ENCODE measurements at places on chromosomes 12 and 14.
A peak's percentile ranks its signal among the peaks of the same experiment; 100 is the strongest.

GRCh38 chr14:34237081-34237480, 225.0 kb downstream of the SPTSSA start:
- DNase-seq: no peak

DNA sequence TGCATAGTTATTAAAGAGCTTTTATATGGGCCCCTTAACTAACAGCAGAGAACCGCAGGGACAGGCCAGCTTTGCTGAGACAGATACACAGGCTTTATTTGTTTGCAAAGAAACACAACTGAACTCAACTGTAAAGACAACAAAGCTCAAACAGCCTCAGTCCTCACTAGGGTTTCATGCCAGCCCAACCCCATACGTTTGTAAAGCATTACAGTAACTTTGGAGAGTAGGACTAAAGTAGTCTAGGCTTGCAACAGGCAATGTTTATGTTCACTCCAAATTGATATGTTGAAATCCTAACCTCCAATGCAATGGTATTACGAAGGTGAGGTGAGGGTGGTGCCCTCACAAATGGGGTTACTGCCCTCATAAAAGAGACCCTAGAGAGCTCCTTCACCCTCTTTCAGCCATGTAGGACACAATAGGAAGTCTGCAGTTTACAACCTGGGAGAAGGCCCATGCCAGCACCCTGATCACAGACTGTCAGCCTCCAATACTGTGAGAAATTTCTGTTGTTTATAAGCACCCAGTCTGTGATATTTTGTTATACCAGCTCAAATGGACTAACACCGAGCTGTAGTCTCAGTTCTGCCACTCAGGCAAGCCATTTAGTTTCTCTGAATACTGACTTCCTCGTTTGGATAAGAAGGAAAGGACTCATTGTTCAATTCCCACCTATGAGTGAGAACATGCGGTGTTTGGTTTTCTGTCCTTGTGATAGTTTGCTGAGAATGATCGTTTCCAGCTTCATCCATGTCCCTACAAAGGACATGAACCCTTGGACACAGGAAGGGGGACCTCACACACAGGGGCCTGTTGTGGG, 35.2 kb downstream of the PPM1H start:
- no peak for DNase-seq

GRCh38 chr14:92655419-92656201, 92.8 kb downstream of the LGMN start:
- DNase-seq: no peak

DNA sequence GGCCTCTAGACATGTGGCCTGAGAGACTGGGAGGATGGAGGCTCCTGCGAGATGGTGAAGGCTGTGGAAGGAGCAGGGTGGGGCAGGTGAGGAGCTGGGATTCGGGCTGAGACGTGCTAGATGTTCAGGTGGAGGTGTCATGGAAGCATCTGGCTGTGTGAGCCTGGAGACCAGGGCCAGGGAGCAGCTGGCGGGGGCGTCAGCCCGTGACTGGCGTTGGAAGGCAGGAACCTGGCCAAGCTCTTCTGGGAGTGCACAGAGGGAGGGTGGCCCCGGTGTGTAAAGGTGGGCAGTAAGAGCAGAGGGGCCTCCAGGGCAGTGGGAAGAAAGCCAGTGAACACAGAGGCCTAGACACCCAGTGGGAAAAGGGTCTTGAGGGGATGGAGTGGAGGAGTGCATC, 55.1 kb upstream of the RD3L start:
- DNase-seq: no peak

DNA sequence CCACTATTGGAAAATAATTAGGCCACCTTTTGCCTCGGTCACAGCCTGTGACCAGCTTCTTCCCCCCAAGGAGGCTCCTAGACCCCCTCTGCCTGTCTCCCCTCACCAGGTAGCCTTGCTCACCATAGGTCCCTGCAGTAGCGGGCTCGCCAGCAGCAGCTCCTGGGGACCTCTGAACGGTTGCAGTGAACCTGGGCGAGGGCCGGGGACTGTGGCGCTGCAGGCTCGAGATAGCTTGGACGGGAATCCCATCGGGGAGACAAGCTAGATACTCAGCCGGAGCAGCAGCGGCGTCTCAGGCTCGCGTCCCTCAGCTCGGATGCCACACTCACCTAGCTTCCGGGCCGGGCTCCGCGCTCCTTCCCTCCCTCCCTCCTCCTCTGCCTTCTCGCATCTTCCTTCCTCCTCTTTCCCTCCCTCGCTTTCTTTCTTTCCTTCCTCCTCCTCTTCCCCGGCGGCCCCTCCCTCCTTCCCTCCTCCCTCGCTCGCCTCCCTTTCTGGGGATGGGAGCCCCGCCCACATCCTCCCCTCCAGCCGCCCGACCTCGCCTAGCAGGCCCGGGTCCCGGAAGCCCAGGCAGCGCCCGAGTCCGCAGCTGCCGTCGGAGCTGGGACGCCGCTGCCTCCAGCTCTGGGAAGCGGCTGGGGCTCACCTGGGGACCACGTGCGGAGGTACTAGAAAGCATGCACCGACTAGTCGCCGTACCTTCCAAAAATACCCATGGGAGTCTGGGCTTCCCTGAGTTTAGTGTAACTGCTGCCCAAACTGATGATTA, at the start of gene BMP4:
Gene BMP4 (minus strand): TSS at position 399 of the 775 bp plus-strand sequence. CDS start 4,603 bp downstream, outside the sequence.
- DNase-seq: peak; percentile 78

DNA sequence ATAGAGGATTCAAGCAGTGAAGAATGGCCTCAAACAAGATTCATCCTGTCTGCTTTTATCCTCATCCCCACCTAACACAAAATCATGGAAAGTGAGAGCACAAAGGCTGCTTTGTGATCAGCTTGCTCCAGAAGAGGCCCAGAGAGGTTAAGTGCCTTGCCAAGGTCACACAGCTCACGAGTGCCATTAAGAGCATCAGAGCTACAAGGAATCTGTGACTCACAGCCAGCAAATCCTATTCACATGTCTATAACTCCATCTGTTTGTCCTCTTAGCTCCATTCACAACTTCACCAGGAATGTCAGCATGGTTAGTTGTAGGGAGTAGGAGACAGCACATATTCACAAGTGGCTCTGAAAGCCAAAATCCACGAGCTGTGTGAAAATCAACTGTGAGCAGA, 79.8 kb downstream of the TTC9 start:
- DNase-seq: no peak

GRCh38 chr12:26848156-26848825, 15.3 kb upstream of the ITPR2 start:
- no peak for DNase-seq

GRCh38 chr12:64528616-64529015, 76.7 kb downstream of the TBK1 start:
- no peak for DNase-seq

DNA sequence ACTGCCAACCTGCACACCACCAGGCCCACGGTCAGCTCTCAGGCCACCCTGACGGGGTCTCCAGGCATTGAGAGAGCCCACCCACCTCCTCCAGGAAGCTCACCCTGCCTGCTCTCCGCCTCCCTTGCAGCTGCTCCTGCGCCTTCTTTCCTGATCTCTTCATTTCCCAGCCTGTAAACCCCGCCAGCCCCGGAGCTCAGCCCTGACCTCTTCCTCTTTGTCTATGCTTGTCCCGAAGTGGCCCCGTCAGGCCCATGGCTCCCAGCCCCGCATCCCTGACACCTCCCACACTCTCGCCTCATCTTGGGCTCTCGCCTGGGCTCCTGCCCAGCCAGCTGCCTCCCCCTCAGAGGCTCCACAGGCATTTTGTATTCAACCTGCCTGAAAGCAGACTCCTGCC, 139.3 kb downstream of the CALM1 start:
- no peak for DNase-seq

- no peak for DNase-seq
These were observed 115.9 kb downstream of the MED13L start for GRCh38 chr12:116161588-116161987.

- no peak for DNase-seq
These were observed 191.9 kb downstream of the EPS8 start for GRCh38 chr12:15597125-15597830.

DNA sequence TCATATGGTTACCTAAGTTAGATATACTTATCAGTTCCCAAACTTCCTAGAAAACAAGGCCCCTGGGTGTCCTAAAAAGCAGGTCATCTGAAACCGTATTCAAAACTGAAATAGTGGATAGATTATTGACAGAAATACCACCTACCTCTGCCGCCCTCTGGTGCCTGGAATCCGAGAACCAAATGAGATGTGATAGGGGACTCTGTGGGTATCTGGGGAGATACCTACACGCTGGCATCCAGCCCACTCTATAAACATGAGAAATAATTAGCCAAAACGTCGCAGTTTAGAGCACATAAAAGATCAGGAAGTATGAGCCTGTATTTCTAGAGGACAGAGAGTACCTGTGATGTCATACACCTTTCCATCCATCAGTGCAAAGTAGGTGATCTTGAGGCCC, 4.4 kb downstream of the ORMDL2 start:
- no peak for DNase-seq

- DNase-seq: no peak
These were observed 74.0 kb upstream of the PELI2 start for GRCh38 chr14:56044196-56044595.

- DNase-seq: peak; percentile 91
These were observed 85.3 kb downstream of the SAMD4A start for GRCh38 chr14:54652188-54652587.

DNA sequence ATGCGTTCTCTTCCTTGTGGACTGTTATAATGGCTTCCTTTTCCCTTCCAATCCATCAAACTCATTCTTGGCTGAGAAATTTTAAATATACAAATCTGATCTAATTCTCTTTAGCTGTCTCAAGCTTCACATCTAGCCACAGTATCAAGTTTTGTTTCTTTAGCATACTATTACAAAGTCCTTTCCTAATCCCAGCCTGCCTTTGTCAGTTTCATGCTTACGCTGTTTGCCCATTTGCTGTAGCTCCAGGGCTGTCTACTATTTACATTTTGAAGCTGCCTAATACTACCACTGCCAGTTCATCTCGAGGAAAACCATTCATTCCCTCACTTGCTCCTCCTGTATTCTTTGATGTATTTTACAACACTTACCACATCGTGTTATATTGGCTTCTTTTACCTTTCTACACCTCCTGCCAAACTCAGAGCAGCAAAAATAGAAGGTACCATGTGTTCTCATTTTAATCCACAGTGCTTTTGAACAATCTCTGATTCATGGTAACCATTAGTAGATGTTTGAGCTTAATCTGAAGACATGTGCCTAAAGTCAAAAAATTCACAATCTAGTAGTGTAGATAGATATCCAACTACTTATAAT, 42.9 kb downstream of the ARID4A start:
- no peak for DNase-seq

GRCh38 chr14:32757568-32757967, 181.1 kb upstream of the NPAS3 start:
- no peak for DNase-seq

- no peak for DNase-seq
These were observed 5.6 kb downstream of the RDH11 start for GRCh38 chr14:67690011-67690410.

- no peak for DNase-seq
These were observed at the start of gene NYNRIN for GRCh38 chr14:24398653-24399446. NYNRIN (plus strand) TSS chr14:24399003; CDS start chr14:24399247, 244 bp downstream.

- no peak for DNase-seq
These were observed 173.6 kb upstream of the MGAT4C start for GRCh38 chr12:86429824-86430223.

- no peak for DNase-seq
These were observed 83.2 kb downstream of the SPPL3 start for GRCh38 chr12:120820884-120821510.

- DNase-seq: no peak
These were observed 116.4 kb downstream of the LRIG3 start for GRCh38 chr12:58803908-58804307.

DNA sequence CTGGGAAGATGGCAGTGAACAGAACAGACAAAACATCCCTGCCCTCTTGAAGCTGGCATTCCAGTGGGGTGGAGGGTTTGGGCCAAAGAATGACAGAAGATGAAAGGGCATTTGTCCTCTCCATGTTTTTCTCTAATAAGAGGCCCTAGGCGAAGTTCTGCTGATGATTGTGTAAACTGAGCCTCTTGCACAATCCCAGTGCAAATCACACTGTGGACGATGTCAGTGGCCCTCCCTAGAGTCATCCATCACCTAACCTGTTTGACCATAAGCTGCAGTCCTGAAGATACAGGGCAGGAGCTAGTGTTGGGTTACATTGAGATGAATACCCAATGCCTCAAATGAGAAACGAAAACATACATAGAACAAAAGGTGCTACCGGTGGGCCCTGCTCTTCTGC, 622.4 kb upstream of the TBX3 start:
- no peak for DNase-seq

DNA sequence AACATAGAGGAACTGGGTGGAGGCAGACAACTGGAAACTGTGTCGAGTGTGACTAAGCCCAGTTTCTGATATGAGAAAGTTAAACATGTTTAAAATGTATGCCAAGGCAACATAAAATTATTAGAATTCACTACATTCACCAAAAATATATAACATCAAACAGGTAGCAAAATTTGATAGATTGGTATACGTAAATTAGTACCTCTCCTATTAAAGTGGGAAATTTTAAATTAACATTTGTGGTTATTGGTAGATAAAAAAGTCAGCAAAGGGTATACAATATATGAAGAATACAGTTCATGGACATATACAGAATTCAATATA, 53.0 kb downstream of the CCDC91 start:
- DNase-seq: no peak

DNA sequence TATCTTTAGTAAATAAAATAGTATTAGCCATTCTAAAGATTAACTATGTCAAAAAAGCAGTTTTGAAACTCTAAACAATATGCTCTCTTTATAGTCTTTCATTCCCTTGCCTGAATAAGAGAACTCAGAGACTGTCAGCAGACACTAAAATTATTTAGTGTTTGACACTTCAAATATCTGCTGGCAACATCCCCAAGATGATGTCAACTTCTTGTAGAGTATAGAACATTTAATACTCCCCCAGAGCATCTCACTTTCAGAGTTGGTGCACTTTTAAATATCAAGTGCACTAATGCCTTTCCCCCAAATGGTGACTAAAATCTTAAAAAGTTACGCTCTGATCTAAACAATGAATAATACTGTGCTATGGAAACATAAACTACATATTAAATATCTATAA, 374.9 kb downstream of the SLC6A15 start:
- no peak for DNase-seq

GRCh38 chr12:62379026-62379722, 87.5 kb upstream of the MON2 start:
- DNase-seq: no peak

DNA sequence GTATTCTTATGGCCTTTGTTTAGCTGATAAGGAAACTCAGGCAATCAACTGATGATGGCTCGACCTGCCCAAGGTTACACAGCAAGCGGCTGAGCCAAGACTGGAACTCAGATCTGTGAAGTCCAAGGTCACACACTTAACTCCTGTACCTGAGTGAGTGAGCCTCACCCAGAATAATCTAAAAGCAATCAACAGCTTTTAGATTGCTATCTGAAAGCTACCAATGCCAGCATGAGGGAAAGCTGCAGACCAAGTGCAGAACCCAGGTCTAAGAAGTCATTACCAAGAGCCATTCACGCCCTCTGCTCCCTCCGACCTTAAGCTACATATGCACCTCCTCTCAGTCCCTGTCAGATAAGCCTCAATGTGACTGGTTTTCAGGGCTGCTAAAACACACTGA, 12.1 kb downstream of the APPL2 start:
- no peak for DNase-seq

DNA sequence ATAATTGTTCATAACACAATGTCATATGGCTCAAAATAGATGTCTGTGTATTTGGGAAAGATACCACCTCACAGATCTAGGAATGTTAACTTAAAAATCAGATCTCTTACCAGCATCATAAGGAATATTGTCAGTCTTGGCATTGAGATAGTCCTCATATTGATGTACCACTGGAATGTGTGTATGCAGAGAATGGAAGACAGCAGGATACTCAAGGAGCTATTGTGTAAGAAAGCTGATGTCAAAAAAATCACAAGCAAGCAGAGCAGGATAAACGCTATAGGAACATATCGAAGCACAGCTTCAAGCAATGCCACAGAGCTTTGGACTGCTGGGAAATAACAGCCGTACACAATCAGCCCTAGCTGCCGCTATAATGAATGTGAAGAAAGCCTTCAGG, 45.1 kb upstream of the GRIN2B start:
- DNase-seq: no peak

All from adrenal gland (tissue), 19 donors.